ENCODE measurements at places on chromosomes 1 and 21. TPM values are rescaled to one million over a fixed set of nuclear protein-coding genes. Genes with fewer than 3 reads are reported as not detected.

Gene PRRX1
- not detected for total RNA-seq

Gene PPIAL4G
- total RNA-seq = 0.12 TPM

Gene ETS2
- 22.1 TPM for total RNA-seq

Gene CDK11B
- total RNA-seq = 36.9 TPM
